ENCODE measurements at places on chromosomes 6 and 20.

- DNase-seq: no peak
These were observed 5.1 kb downstream of the TFAP2A start for GRCh38 chr6:10409731-10410206.

DNA sequence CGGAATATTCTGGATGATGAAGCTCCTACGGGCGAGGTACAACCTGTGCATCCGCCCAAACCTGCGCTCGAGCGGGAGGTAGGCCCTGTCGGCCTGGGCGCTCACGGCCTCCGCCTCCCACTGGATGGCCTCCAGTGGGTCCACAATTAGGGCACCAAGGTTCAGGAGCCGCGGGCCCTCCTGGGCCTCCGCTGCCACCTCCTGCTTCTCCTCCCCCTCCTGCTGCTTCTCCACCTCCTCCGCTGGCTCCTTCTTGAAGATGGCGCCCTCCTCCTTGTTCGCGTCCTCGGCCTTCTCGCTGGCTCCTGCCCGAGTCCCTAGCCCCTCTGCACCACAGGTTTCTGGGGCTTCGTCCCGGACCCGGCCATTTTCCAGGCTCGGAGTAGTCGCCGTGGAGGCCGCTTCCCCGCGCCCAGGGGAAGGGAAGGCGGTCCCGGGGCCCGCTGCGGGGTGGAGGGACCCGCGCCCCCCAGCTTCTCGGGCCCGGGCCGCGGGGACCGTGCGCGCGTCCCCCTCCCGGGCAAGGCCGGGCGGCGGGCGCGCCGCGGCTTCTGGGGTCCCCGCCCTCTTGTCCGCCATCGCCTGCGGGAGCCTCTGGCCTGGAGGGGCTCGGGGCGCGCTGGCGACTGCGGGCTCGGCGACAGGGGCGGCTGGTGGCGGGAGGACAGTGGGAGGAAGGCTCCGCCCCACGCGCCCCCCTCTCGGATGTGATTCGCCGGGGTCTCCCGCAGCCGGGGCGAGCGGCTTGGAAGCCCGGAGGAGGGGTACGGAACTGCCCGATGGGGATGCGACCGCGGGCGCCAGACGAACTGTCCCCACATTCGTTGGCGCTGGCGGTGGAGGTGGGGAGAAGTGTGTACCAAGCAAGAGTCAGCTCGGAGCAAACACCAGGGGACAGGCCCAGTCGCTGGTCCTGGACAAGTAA is 17.6 kb downstream of the PLAGL2 start:
- peak; percentile 75 for DNase-seq

- DNase-seq: no peak
These were observed 145.8 kb downstream of the LCA5 start for GRCh38 chr6:79391480-79391879.

- no peak for DNase-seq
These were observed 124.3 kb downstream of the GJA1 start for GRCh38 chr6:121559611-121560269.

GRCh38 chr6:27237089-27237803 is 10.3 kb upstream of the PRSS16 start:
- no peak for DNase-seq

DNA sequence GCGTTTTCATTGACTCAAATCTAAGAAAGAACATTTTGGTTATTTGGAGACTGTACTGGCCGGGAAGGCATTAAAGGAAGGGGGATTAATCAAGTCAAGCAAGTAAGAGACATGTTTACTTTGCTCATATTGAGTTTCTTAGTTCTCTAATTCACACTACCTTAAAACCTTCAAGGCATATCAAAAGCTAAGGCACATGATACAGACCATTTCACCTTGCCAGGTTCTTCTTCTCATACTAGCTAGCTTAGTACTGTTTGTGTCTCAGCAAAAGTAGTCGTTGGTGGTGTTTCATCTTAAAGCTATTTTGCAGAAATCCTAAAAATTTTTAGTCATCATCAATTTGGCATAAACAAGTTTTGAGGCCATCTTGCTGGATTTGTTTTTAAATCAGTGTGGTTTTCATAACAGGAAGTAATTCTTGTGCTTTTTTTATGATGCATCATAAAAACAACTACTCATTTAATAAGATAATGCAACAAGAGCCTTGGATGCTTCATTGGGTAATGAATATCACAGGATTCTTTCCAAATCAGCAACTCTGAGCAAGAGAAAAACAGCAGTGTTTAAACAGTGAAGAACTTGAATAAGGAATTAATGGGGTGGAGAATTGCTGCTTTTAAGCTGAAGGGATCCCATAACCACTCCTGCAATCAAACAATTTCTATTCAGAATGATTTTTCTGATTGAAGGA is 425.3 kb downstream of the EPM2A start:
- DNase-seq: peak; percentile 45

DNA sequence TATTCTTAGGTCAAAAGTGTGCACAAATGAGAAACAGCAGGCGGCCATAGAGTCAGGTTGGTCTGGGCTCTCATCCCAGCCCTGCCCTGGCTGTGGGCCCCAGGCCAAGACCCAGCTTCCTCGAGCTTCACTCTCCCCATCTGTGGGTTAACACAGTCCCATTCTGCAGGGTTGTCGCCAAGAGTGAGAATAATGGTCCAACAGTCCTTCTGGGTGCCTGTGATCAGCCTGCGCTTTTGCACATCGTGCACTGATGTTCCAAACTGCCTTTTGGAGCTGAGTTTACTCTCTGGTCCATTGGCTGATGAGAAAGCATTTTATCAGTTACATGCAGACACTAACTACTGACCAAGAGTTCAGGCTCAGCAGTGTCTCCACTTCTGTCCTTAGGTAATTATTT is 82.6 kb downstream of the INSM1 start:
- DNase-seq: no peak

GRCh38 chr6:14088600-14089192 is 28.9 kb upstream of the CD83 start:
- DNase-seq: no peak

- DNase-seq: peak; percentile 47
These were observed 29.8 kb downstream of the PSMB9 start for GRCh38 chr6:32883789-32884188.

DNA sequence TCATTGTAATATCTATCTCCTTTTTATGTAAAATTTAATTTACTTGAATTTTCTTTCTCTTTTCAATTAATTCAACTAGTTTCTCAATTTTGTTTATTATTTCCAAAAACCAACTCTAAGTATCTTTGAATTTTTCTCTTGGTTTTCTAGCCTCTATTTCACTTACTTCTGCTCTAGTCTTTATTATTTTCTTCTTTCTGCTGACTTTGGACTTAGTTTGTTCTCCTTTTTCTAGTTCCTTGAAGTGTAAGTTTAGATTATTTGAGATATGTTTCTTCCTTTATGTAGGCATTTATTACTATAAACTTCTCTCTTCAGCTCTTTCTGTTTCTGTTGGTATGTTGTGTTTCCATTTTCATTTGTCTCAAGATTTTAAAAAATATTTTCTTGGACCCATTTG is 70.8 kb downstream of the TNFAIP3 start:
- no peak for DNase-seq

DNA sequence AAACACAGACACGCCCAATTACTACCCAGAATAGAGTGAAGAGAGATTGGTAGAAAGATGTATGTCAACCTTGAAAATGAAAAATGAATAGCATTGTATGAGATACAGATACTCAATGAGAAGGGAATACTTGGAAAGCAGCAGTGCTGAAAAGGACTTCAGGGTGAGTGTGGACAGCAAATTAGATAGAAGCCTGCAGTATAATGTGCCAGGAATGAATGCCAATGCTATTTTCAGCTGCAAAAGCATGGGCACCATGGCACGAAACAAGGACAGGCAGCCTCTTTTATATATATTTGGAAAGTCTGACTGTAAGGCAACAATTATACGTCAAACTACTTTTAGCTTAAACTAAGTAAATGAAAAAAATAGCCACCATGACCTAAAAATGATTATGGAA is 118.2 kb downstream of the PTCHD4 start:
- no peak for DNase-seq

- DNase-seq: no peak
These were observed 586.5 kb downstream of the EPM2A start for GRCh38 chr6:145148776-145149175.

- DNase-seq: no peak
These were observed 25.3 kb downstream of the SRPK1 start for GRCh38 chr6:35895560-35895959.

- peak; percentile 23 for DNase-seq
These were observed 8.1 kb upstream of the TSPYL1 start for GRCh38 chr6:116287689-116288282.

GRCh38 chr20:33277471-33278441 is 5.3 kb upstream of the BPIFB1 start:
- DNase-seq: no peak

- DNase-seq: peak; percentile 36
These were observed 360 bp downstream of the ANKRD60 start for GRCh38 chr20:58228103-58228483.

DNA sequence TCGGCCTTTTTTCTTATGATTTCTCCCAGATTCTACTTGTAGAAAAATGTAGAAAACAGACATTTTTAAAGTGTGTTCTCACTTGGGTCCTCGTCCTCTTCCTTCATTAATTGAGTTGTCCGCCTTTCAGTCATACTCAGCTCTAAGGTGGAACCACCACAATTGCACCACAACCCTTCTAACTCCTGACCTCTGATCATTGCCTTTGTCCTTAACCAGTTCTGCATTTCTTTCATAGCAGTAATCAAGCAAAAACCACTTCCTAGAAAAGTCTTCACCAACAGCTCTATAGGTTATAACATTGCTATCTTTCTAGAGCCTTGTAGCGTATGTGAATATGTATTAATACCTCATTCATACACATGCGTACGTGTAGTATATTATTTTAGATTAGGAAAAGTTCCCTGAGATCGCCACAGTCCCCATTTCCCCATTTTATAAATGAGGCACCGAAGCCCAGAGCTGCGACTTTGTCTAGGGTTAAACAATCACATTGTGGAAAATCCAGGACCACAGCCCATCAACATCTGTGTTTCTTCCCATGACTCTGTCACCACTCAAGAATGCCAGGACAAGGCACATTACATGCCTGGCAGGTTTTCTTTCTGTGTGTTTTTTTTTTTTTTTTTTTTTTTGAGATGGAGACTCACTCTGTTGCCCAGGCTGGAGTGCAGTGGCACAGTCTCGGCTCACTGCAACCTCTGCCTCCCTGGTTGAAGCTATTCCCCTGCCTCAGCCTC is 175.5 kb downstream of the BTBD3 start:
- no peak for DNase-seq

DNA sequence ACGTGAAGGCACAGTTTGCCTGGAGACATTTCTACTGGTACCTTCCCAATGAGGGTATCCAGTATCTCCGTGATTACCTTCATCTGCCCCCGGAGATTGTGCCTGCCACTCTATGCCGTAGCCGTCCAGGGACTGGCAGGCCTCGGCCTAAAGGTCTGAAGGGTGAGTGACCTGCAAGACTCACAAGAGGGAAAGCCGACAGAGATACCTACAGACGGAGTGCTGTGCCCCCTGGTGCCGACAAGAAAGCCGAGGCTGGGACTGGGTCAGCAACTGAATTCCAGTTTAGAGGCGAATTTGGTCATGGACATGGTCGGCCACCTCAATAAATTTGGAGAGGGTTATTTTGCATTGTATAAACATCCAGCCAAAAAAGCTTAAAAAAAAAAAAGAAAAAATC is 420.3 kb upstream of the FLRT3 start:
- no peak for DNase-seq

DNA sequence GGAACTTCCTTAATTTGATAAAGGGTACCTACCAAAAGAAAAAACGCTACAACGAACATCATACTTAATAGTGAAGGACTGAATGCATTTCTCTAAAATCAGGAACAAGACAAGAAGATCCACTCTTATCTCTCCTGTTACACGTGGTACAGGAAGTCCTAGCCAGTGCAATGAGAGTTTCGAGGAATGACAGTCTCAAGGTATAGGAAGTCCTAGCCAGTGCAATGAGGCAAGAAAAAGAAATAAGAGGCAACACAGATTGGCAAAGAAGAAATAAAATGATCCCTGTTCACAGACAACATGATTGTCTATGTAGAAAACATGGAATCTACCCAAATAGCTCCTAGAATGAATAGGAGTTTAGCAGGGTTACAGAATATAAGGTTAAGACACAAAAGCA is 167.8 kb upstream of the MLN start:
- no peak for DNase-seq

DNA sequence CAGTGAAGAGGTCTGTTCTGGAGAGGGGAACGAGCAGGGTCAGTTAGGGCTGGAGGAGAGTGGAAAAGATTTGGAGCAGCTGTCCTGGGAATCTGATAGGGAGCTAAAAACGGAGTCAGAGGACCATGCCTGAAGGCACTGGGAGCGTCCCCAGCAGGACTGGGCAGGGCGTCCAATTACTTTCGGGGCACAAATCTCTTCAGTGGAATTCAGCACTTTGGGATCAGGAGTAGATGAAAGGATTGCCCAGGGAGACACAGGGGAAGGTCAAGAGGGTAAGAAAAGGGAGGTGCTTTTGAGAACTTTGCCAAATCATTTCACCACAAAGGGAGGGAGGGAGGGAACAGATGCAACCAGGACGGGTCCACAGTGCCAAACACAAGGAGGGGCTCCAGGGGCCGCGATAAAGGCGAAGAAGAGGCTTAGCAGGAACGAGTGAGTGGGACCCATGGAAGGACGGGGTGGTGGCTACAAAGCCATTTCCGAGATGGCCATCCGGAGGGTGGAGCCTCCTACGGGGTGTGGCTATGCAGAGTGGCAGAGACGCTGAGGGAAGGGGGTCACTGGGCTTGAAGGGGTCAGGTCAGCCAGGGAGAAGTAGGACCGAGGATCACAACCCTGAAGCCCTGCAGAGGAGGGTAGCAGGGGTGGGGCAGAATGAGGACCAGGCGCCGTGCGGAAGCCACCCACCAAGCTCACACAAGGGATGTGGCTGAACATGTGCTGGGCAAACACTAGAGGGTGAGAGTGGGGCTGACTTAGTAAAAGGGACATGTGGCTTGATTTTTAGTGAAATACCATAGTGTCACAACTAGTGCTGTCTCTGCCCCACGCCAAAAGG is 180.0 kb upstream of the RREB1 start:
- peak; percentile 58 for DNase-seq

GRCh38 chr6:49912196-49912595 is 45.9 kb upstream of the CRISP1 start:
- DNase-seq: no peak

GRCh38 chr20:53706466-53707370 is 113.1 kb upstream of the ZNF217 start:
- DNase-seq: peak; percentile 48

- no peak for DNase-seq
These were observed 55.8 kb downstream of the CEP43 start for GRCh38 chr6:167054987-167055386.

- DNase-seq: no peak
These were observed 100.6 kb upstream of the FAM184A start for GRCh38 chr6:119179062-119179461.

- no peak for DNase-seq
These were observed 66.2 kb downstream of the ABHD12 start for GRCh38 chr20:25324412-25324811.

Data from AG20443 (cell line).